ENCODE measurements at places on chromosomes 16 and 17. TPM values are rescaled to one million over a fixed set of nuclear protein-coding genes. Genes with fewer than 3 reads are reported as not detected.

DNA sequence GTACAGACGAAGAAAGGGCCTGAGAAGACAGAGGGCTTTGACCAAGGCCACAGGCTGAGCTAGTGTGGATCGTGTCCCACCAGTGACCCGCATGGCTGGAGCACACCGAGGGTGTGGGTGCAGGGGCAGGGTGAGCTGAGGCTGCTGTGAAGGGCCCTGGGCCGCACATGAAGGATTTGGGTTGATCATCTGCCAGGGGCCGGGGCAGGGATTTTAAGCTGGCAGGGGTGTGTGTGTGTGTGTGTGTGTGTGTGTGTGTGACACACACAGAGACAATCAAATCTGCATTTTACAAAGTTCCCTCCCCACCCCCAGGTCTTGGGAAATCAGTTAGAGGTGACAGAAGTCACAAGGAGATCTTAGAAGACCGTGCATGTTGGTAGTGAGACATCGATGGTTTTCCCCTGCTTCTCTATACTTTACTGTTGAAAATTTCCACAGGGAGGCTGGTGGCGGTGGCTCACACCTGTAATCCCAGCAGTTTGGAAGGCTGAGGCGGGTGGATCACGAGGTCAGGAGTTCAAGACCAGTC is 65.2 kb downstream of the SRCIN1 start:
- no peak for DNase-seq

The SLC35G6 gene
- total RNA-seq, result not detected

The MYCBPAP gene
- 0.14 TPM for total RNA-seq

DNA sequence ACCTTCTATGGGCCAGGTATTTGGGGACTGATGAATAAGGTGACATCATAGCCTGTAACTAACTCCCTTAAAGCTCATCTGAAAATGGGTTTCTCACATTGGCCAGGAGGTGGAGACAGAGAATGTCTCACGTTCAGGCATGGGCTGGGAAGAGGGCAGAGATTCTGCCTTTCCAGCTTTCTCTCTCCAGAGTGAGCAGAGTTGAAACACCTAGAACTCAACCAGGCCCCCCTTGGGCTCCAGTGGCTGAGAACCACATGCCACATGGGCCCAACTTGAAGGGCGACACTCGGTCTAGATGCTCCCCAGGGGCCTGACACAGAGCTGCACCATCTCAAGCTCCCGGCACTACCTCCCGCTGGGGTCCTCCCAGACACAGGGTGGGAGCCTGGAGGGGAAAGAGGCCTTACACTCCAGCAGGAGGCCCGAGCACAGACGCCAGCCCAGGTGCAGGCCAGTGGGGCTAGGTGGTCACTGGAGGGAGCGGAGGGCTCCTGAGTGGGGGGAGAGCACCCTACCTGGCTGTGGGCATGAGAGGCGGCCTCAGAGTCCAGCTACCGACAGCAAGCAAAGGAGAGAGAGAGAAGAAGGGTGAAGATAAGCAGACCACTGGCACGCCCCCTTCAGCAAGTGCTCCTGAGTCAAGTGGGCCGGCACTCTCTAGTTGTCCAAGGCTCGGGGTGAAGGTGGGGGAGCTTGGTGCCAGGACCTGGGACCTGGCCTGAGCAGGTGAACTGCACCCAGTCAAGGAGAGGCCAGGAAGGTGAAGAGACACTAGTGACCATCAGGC is 55.9 kb downstream of the MYO18A start:
- DNase-seq, result no peak

The TAT gene
- total RNA-seq, result not detected

The TP53TG3F gene
- not detected for total RNA-seq

DNA sequence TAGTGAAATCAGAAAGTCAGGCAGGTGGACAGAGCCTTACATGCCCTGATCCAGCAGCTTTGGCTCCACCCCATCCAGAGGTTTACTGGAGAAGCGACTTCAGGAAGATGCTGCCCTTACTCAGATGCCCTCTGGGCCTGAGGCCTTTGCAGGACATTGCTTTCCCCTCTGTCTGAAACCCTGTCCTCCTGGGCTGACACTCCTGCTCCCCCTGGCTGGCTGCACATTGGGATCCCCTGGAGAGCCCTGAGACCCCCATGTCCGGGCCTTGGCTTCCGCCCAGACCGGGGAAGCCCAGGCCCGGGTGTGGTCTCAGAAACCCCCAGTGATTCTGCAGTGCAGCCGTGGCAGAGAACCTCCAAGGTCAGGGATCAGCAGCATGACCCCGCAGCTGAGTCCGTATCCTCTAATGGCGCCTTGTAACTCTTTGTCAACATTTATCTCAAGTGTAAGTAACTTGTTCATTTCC is 36.6 kb downstream of the BCO1 start:
- DNase-seq, result no peak

- no peak for DNase-seq
Measured at GRCh38 chr16:23214796-23215195, 32.3 kb downstream of the SCNN1G start.

- DNase-seq, result no peak
Measured at GRCh38 chr16:79902351-79902750, 301.8 kb upstream of the MAF start.

- DNase-seq, result no peak
Measured at GRCh38 chr16:31118223-31119155, 1.0 kb downstream of the KAT8 start.

- DNase-seq, result no peak
Measured at GRCh38 chr16:86939609-86940008, 361.3 kb downstream of the FOXL1 start.

The TBC1D28 gene
- total RNA-seq, result not detected

DNA sequence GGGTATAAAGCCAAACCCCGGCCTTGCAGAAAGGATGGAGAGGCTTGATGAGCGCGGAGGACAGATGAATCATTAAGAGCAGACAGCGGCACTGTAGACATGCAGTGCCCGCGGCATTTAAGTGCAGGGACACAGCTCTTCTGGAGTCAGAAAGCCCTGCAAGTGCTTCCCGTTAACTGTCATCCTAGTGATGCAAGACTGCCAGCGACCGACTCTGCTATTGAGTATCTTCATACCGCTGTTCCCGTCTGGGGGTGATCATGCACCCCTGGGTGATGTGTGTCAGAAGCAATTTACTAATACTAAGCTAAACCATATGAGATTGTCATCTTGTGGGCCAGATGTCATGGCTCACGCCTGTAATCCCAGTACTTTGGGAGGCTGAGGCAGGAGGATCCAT is 101.0 kb downstream of the ABCC6 start:
- DNase-seq, result no peak

- DNase-seq, result no peak
Measured at GRCh38 chr17:78038748-78039288, 80.3 kb downstream of the TNRC6C start.

The MYO15A gene
- total RNA-seq, result 0.21 TPM

DNA sequence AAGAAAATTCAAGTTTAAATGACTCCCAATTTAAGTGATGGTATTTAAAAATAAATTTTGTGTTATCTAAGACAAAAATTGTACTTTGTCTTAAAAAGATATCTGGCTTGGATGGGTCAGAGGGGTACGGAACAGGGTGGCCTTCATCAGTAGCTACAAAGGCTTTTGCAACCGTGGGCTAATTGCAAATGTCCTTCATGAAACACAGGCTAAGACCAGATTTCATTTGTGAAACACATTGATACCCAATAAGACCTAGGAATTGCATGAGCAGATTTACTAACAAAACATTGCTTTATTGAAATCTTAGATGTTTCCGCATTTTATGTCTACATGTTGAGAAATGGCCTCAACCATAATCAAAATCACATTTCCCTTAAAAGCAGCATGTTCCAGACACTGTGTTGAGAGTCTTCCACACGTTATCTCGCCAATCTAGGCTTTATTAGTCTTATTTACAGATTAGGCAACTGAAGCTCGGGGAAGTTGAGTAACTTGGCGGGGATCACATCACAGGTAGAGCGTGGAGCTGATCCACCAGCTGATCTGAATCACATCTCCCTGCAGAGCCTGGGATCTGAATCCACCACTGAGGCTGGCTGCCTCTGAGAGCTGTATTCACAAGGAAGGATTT is 21.8 kb downstream of the FBXO39 start:
- DNase-seq, result no peak

DNA sequence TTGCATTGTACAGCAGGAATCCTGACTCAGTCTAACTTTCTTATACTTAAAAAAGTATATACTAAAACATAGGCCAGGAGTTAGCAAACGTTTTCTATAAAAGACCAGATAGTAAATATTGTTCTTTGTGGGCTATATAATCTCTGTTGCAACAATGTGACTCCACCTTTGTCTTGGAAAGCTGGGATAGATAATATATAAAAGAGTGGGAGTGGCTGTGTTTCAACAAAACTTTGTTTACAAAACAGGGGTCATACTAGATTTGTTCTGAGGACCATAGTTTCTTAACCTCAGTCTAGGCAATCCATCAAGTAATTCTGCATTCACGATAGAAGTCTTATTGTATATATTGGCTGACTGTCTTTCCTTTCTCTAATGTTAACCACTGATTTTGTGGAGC is 9.0 kb upstream of the TBC1D3B start:
- DNase-seq, result no peak

DNA sequence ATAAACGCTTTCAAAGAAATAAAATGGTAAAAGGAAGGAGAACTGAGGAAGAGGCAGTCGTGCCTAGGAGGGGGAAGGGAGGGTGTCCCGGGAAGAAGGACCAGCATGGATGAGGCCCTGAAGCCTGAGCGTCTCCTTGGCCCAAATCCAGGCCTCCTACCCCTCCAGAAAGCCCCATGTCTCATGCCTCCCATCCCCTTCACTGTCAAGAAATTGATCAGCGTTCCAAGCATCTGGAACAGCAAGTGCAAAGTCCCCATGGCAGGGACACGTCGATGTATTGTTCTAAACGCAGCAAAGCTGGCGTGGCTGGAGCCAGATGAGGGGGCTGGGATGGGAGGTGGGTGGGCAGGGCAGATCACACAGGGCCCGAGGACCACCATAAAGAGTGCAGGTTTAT is 22.6 kb downstream of the SEC14L5 start:
- no peak for DNase-seq

GRCh38 chr16:5557966-5558365 is 460.4 kb upstream of the EEF2KMT start:
- no peak for DNase-seq

- DNase-seq, result no peak
Measured at GRCh38 chr16:80230328-80231120, 310.3 kb upstream of the DYNLRB2 start.

- no peak for DNase-seq
Measured at GRCh38 chr16:1580256-1580655, 31.6 kb downstream of the IFT140 start.

The DOC2A gene
- total RNA-seq, result not detected

- DNase-seq, result peak; percentile 70
Measured at GRCh38 chr17:7685533-7686221, 1.6 kb downstream of the TP53 start.

The CUEDC1 gene
- 27.7 TPM for total RNA-seq

DNA sequence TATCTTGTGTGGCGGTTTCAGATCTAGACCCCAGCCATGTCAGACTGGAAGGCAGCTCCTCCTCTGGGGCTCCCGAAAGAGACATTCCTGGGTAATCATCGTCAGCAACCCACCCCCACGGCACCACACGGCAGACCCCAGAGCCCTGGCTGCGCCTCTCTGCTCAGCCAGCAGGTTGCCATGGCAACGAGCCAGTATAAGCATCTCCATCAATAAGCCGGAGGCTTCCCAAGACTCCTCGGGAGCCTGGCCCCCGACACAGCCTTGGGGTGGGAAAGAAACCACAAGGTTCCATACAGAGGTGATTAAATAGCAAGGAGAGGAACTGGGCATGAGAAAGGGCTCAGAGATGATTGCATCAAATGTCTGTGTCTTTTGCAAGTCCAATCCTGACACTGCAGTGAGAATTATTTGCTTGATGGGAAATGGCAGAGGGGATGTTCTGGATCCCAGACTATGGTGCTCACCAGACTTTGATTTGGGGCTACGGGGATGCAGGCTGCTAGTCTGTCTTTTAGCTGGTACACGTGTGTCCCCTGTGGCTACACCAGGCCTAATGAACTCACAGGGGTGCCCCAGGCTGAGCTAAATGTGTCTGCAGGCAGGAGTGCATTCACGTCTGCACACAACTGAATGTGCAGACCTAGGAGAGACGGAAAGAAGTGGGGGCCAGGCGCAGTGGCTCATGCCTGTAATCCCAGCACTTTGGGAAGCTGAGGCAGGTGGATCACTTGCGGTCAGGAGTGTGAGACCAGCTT is 320.5 kb upstream of the TNRC6C start:
- no peak for DNase-seq

The MARVELD3 gene
- 15.7 TPM for total RNA-seq

DNA sequence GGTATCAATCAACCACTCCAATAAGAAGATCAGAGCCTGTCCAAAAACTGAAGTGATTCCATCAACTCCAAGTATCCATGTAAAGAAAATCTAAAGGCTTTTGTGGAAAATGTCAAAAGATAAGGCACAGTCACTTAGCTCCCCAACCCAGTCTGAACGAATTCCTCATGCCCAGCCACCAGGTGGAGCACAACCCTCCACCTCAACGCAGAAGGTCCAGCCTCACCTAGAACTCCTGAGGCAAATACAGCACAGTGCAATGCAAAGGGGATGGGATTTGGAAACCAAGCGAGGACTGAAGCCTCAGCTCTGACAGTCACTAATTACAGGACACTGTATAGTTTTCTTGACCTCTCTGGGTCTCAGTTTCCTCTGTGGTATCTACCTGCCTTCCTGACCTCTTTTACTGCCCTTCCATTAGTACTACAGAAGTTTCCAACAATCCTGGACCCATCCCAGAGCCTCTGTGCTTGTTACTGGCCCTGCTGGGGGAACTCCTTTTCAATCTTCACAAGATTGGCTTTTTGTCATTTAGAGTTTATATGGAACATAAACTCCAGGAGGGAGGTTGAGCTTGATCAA is 2.0 kb downstream of the NCBP3 start:
- DNase-seq, result no peak

DNA sequence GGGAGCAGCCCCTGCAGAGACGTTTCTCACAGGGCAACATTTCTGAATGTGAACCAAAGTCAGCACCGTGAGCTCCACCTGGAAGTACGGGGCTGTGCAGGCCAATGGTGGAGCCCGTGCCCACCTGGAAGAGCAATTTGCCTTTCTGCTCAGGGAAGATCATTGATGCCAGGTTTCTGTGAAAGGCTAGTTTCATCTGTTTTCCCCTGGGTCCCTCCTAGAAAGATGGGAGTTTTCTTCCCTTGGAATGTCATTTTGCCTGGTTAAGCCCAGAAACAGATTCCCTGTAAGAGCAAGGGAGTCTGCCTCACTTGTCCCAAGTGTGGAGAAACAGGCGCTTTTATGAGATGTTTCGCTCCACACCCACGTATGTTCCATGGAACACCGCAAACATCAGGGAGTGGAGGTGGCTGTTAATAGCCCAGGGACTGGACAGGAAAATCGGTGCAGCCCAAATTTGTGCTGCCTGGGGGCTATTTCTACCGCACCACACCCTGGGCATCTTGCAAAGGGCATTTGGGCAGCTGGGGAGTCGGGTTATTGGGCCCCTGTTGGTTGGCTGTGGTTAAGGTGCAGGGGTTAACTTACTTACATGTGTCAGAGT is 2.6 kb downstream of the SLC6A4 start:
- no peak for DNase-seq

GRCh38 chr16:10070591-10070990 is 111.6 kb downstream of the GRIN2A start:
- no peak for DNase-seq
